ENCODE measurements at places on chromosomes 3 and 15. TPM values are rescaled to one million over a fixed set of nuclear protein-coding genes. Genes with fewer than 3 reads are reported as not detected.

Gene BCL2A1
- not detected for total RNA-seq

Gene HYAL1
- 1.1 TPM for total RNA-seq

Gene PRSS50
- not detected for total RNA-seq

Gene LRRC2
- total RNA-seq: 1.2 TPM

Gene PCOLCE2
- 12.6 TPM for total RNA-seq

Gene NFKBIZ
- total RNA-seq: 10.2 TPM

Gene C3orf20
- 0.11 TPM for total RNA-seq

Gene LTF
- total RNA-seq: not detected

Gene LXN
- 0.31 TPM for total RNA-seq

Gene SERPINI2
- not detected for total RNA-seq

Gene AP3B2
- total RNA-seq: 30.0 TPM

Gene APOD
- 0.58 TPM for total RNA-seq

Gene CHRD
- total RNA-seq: 4.1 TPM

Gene CLASP2
- 78.2 TPM for total RNA-seq

Gene DPPA2
- 0.21 TPM for total RNA-seq

Gene COL7A1
- 11.3 TPM for total RNA-seq

Gene GABRR3
- total RNA-seq: 0.63 TPM

Gene ANKRD34C
- not detected for total RNA-seq

Gene TEX9
- 68.4 TPM for total RNA-seq

Gene C3orf22
- 0.47 TPM for total RNA-seq

Gene LSAMP
- 33.1 TPM for total RNA-seq

Gene VIPR1
- 0.15 TPM for total RNA-seq

Gene RASSF1
- total RNA-seq: 18.2 TPM

Gene CNTN3
- total RNA-seq: 30.9 TPM

Gene NR2E3
- total RNA-seq: 0.81 TPM

Gene SMCO1
- total RNA-seq: 0.13 TPM

Gene AHSG
- total RNA-seq: 1.1 TPM

Gene LYZL4
- total RNA-seq: not detected

Gene AGTR1
- total RNA-seq: 0.11 TPM

Gene TGM4
- total RNA-seq: 0.33 TPM

Gene SPTBN5
- total RNA-seq: 1.5 TPM

Gene CRYGS
- total RNA-seq: 2.7 TPM

Gene SHC4
- total RNA-seq: 4.0 TPM

Gene PCNP
- total RNA-seq: 111 TPM

Gene LDHAL6B
- total RNA-seq: 0.33 TPM

Gene GNAT1
- total RNA-seq: 0.14 TPM
